ENCODE measurements at places on chromosomes 16 and 17.

- DNase-seq = no peak
These were observed 1.4 kb downstream of the KIAA0753 start for GRCh38 chr17:6639014-6639585.

GRCh38 chr17:11097121-11097520 lies 143.9 kb upstream of the SHISA6 start:
- DNase-seq = no peak

GRCh38 chr17:33126086-33126485 lies 134.4 kb downstream of the SPACA3 start:
- DNase-seq = no peak

GRCh38 chr17:17028878-17029535 lies 13.2 kb upstream of the MPRIP start:
- DNase-seq = no peak

- DNase-seq = no peak
These were observed 156.6 kb downstream of the GSG1L start for GRCh38 chr16:27906883-27907282.

GRCh38 chr16:85844786-85845185 lies 45.3 kb downstream of the COX4I1 start:
- DNase-seq = no peak

DNA sequence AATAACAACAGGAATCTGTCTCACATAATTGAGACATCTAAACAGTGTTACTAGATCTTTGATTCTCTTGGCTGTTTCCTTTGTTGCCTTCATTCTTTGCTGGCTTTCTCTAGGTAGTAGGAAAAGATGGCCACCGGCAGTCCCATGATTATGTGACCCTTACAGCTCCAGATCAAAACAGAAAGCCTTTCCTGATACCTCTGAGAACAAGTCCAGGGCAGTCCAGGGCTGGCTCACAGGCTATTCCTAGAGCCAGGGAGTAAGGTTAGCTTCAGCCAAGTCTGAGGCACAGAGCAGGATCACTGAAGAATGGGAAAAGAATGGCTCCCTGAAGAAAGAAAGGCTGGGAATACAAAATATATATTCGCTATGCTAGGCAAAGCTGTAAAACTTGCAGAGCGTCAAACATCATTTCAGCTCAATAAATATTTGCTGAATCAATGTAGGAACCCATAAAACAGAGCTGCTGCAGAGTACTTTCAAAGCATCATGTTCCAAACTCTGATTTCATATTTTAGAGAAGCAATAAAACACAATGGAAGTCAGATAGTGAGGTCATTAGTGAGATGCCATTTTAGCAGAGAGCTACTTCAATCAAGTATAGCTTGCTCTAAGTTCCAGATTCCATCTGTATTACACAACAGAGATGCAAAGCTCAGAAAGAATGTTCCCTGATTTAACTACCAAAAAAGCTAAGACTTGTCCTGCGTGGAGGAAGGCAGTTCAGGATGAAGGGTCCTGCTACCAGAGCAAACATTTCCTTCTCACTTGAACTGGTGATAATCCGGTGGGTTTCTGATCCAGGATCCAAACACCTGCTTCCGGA lies 23.4 kb downstream of the ADAT1 start:
- no peak for DNase-seq
